ENCODE measurements at places on chromosomes 16 and 17.
A peak's percentile ranks its signal among the peaks of the same experiment; 100 is the strongest.

- no peak for DNase-seq
These were observed 44.8 kb downstream of the PIMREG start for GRCh38 chr17:6489016-6489550.

DNA sequence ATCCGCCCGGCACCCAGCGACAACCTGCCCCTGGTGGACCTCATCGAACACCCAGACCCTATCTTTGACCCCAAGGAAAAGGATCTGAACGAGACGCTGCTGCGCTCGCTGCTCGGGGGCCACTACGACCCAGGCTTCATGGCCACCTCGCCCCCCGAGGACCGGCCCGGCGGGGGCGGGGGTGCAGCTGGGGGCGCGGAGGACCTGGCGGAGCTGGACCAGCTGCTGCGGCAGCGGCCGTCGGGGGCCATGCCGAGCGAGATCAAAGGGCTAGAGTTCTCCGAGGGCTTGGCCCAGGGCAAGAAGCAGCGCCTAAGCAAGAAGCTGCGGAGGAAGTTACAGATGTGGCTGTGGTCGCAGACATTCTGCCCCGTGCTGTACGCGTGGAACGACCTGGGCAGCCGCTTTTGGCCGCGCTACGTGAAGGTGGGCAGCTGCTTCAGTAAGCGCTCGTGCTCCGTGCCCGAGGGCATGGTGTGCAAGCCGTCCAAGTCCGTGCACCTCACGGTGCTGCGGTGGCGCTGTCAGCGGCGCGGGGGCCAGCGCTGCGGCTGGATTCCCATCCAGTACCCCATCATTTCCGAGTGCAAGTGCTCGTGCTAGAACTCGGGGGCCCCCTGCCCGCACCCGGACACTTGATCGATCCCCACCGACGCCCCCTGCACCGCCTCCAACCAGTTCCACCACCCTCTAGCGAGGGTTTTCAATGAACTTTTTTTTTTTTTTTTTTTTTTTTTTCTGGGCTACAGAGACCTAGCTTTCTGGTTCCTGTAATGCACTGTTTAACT, 1.0 kb downstream of the NOG start:
- DNase-seq = peak; percentile 23

GRCh38 chr17:29116804-29117753, 63.1 kb downstream of the MYO18A start:
- DNase-seq = peak; percentile 58

- no peak for DNase-seq
These were observed 13.5 kb downstream of the CA4 start for GRCh38 chr17:60163108-60163784.

DNA sequence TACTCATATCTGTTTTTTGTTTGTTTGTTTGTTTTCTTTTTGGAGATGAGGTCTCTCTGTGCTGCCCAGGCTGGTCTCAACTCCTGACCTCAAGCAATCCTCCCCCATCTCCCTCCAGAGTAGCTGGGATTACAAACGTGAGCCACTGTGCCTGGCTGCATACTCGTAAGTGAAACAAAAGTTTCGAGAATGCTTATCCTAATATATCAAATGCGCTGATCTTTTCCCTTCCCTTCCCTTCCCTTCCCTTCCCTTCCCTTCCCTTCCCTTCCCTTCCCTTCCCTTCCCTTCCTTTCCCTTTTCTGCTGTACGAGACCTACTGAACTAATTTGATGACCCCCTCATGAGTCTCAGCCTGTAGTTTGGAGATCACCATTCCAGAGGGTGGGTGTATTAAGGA, 122.1 kb downstream of the RGS9 start:
- DNase-seq = no peak

GRCh38 chr16:53881371-53881770, 177.4 kb downstream of the FTO start:
- DNase-seq = peak; percentile 49

DNA sequence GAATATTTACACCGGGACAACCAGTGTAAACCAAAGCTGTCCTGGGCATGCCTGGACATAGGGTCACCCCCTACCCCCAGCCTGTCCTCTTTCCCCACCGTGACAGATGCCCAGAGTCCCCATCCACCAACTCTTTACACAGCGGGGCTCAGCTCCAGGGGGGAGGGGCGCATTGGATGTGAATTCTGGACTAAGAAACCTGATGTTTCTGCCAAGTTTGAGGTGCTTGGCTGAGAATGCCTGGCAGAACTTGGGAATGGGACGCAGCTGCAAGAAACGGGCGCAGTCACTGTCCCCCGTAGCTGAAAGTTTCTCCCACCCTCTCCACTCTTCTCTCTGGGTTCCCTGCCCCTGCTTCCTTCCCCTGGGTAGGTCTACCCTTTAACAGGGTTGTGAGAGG, 68.0 kb upstream of the CDC42EP4 start:
- no peak for DNase-seq

DNA sequence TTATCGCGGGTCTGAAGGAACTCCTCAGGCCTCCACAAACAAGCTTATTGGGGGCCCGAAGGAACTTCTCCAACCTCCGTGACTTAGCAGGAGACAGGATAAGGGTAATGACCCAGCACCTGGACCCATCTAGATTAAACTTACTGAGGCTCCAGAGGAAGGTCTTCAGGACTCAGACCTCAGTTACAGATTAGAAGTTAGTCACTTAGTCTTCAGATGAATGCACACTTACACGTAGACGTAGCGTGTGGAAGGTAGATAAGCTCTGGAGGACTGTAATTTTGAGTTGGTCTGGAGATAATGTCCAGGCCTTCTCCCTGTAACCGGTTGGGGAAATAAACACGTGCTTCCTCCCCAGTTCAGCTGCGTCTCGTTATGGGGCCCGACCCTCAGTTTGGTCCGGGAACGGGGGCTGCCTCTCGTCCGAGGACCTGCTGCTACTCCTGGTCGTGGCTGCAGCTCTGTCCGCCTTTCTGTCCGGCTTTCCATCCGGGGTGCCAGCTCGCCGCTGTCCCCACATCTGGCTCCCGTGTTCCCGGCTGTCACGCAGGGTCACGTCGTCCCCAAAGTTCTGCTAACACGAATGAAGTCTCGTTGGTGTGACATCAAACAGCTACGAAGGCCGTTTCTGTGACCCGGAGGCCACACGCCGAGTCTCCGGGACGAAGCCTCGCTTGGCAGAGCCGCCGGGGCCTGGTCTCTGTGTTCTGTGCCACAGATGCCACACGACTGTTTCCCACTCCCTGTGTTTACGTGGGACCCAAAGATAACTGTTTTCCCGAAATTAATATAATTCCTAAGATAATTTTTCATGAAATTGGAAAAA, 11.8 kb upstream of the SECTM1 start:
- DNase-seq = no peak

- no peak for DNase-seq
These were observed 29.0 kb downstream of the XPO6 start for GRCh38 chr16:28182801-28183200.

GRCh38 chr16:30816769-30817168, 29.8 kb upstream of the ZNF629 start:
- DNase-seq = no peak

DNA sequence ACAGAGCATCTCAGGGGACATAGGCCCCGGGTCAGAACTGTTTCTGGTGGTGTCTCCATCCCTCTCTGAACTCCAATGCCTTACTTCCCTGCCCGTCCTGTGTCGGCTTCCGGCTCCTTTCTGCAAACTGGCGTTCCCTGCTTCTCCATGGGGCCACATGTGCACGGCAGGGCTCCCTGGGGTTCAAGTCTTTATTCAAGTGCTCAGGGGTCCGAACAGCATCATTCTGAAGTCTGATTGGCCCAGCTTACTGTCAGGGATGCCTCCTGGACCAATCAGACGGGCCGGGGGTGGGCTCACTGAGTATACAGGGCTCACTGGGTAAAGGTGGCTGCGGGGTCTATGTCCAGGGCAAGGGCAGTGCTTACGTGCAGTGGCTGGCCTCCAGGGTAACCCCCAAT, 17.1 kb downstream of the C16orf82 start:
- no peak for DNase-seq

DNA sequence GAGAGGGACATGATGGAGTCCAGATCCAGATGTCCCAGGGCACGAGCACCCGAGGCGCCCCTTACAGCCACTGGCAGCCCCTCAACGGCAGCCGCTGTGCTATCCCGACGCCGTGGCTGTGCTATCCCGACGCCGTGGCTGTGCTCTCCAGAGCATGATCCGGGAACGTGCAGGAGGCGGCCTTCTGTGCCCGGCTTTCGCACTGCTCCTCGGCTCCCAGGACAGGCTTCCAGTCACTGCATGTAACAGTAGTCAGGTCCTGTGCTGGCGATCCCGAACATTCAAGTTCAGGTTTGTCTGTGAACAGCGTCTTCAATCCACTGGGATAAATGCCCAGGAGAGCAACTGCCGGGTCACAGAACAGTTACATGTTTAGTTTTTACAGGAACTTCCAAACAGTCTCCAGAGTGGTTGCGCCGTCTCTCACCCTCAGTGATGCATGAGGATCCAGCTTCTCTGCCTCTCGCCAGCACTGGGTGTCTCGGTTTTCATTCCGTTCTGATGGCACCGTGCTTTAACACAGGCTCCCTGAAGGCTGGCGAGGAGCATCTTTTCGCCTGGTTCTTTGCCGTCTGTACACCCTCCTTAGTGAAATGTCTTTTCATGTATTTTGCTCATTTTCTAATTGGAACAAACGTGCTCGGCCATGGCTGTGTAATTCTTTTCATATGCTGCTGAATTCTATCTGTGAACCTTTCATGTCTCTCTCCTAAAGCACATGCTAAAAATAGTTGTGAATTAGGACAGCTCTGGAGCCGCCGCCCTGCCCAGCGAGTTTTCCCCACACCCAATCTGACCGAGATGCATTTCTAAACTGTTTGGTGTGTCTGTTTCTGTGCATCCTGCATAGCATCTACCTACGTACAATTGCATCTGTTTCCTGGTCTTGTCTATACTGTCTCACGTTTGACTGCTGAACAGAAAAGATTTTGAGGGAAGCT, 72.6 kb upstream of the METRNL start:
- DNase-seq = peak; percentile 22

- peak; percentile 40 for DNase-seq
These were observed 108.9 kb downstream of the MAP2K6 start for GRCh38 chr17:69523244-69523861.

GRCh38 chr17:78072961-78073360, 55.6 kb downstream of the TMC6 start:
- DNase-seq = no peak

- peak; percentile 87 for DNase-seq
These were observed 31.1 kb downstream of the RAI1 start for GRCh38 chr17:17712268-17712924.

DNA sequence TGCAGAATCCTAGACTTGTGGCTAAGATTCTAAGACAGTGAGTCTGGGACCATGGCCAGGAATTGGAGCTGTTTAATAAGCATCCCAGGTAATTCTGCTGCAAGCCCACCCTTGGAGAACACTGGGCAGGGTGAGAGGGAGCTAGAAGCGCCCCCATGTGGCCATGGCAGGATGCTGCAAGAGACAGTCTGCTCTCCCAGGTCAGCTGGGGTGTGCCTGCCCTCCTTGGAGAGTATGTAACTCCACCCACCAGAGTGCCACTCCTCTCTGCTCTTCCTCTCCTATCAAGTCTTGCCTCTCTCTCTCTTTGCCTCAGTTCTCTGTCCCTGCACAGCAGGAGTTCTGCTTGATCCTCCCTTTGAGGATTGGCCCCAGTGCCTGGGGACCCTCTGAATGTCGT, 14.9 kb downstream of the RCVRN start:
- peak; percentile 23 for DNase-seq

DNA sequence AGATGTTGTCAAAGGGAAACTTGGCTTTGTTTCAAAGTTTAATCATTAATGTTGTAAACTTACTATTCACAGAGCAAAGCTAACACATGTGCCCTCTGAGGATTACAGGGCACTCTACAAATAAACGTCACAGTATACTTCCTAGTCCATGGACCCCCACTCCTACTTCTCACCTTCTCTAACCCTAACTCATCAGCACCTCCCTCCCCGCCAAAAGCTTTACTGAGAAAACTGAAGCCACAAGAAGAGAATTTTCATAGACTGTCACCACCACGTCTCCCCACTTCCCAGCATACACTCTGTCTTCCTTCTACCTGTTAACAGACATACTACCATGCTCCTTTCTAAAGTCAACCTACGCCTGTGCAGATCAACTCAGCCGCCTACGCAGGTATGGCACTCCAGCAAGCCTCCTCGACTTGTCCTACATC, 29.0 kb downstream of the HELZ start:
- DNase-seq = no peak

DNA sequence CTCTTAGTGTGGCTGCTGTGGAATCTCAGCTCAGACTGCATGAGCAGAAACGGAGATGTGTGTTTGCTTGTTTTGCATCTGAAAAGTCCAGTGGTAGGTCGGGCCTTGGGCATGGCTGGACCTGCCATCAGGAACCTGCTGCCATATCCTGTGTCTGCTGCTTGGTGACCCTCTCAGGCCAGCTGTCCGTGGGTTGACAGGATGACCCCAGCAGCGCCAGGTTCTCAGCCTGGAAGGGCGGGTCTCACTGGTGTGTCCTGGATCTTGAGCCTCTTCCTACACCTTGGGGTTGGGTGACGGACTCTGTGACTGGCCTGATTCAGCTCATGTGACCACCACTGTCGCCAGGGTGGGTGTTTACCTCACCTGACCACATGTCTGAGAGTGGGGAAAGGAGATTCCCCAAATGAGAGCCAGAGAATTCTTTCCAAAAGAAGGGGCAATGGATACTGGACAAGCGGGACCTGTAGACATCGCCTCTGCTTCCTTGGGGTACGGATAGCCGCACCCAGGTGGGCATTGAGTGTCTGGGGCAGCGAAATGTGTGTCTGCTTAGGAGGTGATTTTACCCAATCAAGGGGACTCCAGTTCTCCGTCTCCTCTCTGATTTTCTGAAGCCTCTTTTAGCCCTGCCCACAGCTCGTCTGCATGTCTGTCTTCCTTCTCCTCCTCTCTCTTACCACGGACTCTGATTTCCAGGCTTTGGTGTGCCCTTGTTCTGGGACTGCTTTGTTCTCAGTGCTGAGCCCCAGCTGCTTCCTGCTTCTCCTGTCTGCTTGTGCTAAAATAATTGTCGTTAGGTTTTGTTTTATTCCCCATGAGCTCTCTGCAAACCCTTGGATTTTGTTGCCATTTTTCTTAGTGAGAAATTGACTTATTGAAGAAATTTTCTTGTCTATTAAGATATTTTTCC, 399.7 kb downstream of the CPPED1 start:
- no peak for DNase-seq

DNA sequence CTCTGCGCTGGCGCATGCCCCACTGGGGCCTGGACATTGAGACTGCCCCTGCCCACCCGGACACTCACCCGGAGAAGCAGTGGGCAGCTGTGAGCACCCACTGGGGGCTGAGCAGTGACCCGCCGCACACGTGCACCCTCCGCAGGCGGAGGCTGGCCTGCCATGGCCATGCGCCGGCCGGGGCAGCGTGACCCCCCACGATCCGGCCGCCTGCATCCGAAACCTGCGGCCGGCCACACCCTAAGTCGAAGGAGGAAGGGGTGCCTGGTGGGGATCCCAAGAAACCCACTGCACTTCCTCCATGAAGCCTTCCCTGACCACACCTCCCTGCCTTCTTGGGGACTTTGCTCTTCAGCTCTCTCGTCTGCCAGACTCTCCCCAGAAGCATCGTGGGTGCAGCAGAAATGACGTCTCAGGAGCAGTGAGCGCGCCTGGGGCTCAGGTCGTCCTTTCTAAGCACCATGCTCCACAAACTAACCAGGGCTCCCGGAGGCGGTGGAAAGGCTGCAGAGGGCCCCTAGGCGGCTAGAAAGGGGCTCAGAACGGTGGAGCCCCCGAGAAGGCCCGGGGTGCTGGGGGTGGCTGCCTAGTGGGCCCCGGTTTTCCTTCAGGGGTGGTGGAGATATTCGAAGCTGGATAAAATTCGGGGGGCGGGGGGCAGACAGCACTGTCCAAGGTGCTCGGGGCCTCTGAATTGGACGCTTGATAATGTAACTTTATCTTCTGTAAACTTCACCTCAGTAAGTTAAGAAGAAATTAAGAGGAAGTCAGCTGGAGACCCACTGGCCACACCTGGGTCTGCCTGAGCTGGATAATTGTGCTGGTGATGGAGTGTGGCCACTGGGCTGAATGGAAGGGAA, 1.5 kb downstream of the TPSG1 start:
- no peak for DNase-seq
